AG20443 (cell line): ENCODE measurements at places on chromosomes 11 and 22.
A peak's percentile ranks its signal among the peaks of the same experiment; 100 is the strongest.

DNA sequence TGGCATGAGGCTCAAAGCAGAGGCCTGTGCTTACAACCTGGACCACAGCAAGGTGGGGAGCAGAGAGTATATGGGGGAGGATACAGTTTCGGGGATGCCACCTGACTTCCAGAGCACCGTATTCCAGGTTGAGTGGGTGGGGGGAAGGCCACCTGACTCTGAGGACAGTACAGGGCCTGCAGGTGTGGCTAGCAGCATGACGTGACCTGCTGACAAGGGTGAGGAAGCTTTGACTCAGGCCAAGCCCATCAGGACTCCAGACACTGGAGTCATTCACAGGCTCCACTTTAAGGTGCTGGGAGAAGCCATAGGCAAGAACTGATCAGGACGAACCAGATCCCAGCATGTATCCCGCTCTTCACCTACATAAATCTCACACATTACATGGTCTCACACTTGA lies 34.6 kb upstream of the CRTAM start:
- DNase-seq = no peak

- peak; percentile 25 for DNase-seq
These were observed 15.3 kb downstream of the RTCB start for GRCh38 chr22:32396746-32397145.

DNA sequence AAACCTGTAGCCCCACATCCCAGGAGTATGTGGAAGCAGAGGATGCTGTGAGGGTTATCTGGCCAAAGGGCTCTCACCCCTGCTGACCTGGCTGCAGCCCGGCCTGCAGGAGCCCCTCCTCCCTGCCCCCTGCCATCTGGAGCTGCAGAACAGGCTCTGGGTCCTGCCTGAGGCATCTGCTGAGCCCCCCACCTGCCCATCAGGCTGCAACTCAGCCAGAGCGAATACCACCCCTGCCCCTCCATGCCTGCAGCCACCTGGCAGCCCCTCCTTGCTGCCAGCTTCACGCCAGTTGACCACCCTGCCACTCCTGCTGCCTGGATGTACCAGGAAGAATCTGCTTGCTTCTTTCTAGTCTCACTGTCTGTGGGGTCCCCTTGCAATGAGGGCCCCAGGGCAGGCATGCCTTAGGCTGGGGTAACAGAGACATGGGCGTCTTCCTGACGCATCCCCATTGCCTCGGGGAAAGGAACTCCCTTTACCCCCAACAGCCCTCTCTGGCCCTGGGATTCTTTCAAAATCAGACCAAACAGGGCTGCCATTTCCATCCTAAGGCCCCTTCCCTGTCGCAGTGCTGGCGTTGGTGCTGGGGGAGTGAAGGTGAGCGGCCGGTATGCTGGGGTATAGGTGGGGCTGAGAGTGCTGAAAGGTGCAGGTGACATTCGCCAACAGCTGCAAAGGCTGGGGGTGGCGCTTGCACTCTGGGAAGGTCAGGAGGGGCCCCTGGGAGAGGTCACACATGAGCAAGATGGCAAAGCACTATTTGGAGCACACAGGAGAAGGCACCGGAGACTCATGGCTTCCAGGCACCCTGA lies 1334.6 kb downstream of the TBC1D22A start:
- no peak for DNase-seq

GRCh38 chr11:94826415-94826814 lies 58.3 kb downstream of the AMOTL1 start:
- DNase-seq = no peak

DNA sequence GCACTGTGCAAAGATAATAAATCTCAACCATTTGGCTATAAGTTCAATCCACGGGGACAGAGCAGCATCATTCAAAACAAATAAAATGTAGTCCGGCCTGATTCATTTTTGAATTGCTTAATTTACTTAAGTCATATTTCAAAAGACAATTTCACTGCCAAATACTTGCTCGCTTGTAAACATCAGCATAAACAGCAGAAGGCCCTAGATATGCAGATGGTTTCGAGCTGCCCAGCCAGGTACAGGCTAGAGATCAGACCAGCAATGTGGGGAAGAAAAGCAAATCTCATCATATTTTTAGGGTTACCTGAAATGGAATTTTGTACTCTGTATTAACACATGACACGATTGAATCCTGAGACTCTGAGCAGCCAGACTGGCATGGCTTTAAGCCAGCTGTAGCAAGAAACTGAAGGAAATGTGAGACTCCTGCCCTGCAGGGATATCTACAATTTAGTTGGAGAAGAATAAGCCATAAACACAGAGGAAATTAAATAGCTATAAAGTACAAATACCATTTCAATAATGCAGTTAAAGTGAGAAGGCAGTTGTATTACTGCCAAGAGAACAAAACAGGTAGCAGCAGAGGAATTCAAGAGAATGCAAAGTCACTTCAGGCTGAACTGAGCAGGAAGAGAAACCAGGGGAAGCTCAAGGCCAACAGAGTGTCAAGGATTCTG lies 440.3 kb downstream of the ETS1 start:
- no peak for DNase-seq

DNA sequence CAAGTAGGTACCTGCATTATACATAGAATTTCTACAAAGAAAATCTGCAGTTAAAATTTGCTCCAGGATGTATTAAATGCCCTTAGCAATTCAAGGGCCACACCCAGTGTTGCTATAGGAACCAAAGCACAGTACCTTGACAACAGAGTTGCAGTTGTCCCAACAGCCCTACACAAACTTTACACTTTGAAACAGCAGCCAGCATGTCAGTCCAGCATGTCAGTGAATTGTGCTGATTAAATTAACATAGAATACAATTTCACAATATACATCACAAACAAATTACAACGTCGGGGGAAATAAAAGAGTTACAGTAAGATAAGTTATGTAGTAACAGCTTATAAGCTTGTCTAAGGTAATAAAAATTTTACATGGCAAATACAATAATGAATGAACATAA lies 389.2 kb downstream of the SOX6 start:
- no peak for DNase-seq

DNA sequence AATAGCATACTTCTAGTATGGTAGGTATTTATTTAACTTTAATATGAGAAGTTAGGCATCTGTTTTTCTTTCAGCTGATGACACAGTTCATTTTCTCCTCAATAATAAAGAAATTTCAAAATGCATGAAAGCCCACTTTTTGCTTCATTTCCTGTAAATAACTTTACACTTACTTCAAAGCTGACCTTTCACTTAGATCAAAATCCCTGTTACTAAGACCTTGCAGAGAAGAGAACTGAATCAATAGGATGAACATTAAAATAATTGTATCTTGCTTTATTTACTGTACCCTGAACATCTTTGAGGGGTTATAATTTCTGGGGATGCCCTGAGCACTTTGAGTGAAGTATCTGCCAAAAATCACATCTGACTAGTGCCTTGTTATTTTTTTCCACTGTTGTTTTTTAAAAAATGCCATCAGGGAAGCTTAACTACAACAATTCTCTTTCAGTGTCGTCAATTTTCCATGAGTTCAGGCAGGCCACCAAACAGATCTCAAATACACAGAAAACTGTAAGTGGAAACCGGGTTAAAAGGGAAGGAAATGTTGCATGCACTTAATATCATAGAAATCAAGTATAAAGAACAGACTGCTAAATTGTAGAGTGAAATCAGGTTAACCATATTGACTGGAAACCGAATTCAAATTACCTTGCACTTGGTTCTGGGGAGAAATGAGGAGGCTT lies 206.2 kb downstream of the MAML2 start:
- no peak for DNase-seq

DNA sequence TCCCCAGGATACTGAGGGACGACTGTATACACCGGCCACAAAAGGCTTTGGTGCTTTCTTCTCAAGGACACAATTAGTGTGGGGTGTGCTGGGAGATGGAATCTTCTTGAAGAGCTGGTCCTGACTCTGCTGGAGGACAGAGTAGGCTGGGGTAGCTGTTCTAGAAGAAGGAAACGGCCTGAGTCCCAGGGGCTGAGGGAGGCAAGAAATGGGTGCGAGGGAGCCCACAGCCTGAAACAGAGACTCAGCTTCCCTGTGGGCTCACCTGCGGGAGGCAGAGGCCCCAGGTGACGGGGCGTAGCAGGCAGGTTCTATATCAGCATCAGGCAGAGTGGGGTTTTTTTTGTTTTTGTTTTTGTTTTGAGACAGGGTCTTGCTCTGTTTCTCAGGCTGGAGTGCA lies 36.6 kb downstream of the PARVG start:
- DNase-seq = peak; percentile 4
